Spinal cord (tissue), 10 donors: ENCODE measurements at places on chromosomes 5 and 9. TPM values are rescaled to one million over a fixed set of nuclear protein-coding genes. Genes with fewer than 3 reads are reported as not detected.

GRCh38 chr5:96177303-96177869, 215.7 kb upstream of the ELL2 start:
- peak; percentile 21 for DNase-seq

DNA sequence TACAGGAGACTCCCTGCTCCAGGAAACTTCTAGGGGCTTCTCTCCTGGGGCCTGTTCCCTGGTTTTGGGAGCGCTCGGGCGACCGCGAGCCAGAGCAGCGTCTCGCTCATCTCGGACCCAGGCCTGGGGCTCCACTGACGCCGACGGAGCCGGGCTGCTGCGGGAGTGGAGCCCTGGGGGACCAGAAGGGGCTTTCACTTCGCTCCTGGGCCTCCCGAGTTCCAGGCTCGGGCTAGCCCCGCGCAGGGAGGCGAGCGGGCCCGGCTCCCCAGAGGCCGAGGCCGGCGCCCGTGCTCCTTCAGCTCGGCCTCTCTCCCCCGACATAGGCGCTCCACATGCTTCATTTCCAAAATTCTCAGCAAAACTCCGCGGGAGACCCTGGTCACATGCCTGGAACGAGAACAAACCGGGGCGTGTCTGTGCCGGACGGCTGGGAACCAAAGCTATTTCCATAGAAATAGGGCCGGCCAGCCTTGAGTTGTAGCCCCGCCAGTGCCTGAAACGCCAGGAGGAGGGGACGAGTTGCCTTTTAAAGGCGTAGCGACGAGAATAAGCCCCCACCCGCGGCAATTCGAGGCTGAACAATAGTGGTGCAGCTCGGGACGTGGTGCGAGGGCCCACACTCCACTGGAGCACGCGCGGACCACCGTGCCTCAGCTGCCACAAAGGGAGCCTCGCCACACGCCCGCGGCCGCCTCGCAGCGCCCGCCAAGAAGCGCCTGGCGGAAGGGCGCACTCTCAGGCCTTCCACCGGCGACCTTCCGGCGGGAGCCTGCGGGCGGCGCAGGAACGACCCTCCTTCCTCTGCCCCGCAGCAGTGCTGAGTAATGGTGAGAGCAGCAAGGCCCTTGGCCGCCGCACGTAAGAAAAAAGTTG, 1.1 kb upstream of the G3BP1 start:
- peak; percentile 70 for DNase-seq

GRCh38 chr5:177508837-177509236, 789 bp downstream of the DOK3 start:
- DNase-seq, result no peak

SPATA31C1 gene
- 1.1 TPM for polyA plus RNA-seq

GRCh38 chr9:91259162-91259561, 102.6 kb downstream of the AUH start:
- no peak for DNase-seq
